ENCODE measurements at places on chromosomes 6 and 20.
A peak's percentile ranks its signal among the peaks of the same experiment; 100 is the strongest.

- DNase-seq, result no peak
Observed at GRCh38 chr6:18577491-18577890, 190.3 kb downstream of the RNF144B start.

- no peak for DNase-seq
Observed at GRCh38 chr6:146040360-146040759, 11.5 kb downstream of the GRM1 start.

GRCh38 chr20:48679599-48679998 is 148.2 kb downstream of the PREX1 start:
- DNase-seq, result no peak

GRCh38 chr6:79420054-79420453 is 117.2 kb downstream of the LCA5 start:
- no peak for DNase-seq

DNA sequence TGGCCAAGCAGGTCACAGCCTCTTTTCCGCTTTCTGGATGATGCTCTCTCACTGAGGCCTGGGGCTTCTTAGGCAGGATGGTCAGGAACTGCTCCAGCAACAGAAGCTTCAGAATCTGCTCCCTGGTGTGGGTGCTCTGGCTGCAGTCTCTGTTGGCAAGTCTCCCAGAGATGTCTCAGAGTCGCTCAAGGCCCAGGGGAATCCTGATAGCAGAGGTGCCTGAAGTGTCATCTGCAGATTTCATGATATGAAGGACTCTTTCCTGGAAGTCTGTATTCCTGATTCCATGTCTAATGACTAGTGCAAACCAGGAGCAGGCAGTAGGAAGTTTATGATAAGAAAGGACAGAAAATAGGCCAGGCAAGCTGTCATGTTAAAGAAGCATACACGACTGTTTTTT is 20.3 kb downstream of the ZSCAN31 start:
- DNase-seq, result no peak

DNA sequence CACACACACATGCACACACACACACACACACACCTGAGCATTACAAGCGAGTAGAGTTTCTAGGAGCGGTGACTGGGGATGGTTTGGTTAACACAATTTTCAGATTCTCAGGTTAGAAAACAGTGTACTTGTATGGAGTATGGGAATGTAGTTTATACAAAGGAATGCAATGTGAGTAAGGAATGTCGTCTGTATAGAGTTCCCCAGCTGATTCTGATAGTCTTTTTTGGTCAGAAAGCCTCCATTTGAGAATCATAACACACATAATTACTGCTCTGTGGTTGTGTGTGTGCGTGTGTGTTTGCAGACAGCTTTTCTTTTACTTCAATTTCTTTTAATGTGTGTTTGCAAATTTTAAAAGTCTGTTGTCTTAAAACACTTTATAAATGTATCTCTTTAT is 93.2 kb downstream of the MYO6 start:
- DNase-seq, result no peak

DNA sequence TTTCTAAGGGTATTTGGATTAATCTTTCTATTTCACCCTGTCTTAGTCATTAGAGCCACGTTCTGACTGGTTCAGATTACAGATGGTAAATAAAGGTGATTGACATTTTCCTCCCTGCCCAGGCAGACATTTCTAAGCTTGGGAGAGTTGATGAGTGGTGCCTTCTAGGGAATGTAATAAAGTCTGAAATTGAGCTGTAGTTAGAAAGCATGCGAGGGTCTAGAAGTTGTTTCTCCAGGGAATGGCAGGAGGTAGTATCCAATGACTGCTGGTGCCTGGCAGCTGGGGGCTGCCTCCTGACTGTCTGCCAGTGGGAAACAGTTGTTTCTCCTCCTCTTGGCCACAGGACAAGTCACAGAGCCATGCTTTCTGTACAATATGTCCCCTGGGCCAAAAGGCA is 14.6 kb downstream of the EDN3 start:
- no peak for DNase-seq

GRCh38 chr6:83958241-83958685 is 75.3 kb upstream of the MRAP2 start:
- no peak for DNase-seq

DNA sequence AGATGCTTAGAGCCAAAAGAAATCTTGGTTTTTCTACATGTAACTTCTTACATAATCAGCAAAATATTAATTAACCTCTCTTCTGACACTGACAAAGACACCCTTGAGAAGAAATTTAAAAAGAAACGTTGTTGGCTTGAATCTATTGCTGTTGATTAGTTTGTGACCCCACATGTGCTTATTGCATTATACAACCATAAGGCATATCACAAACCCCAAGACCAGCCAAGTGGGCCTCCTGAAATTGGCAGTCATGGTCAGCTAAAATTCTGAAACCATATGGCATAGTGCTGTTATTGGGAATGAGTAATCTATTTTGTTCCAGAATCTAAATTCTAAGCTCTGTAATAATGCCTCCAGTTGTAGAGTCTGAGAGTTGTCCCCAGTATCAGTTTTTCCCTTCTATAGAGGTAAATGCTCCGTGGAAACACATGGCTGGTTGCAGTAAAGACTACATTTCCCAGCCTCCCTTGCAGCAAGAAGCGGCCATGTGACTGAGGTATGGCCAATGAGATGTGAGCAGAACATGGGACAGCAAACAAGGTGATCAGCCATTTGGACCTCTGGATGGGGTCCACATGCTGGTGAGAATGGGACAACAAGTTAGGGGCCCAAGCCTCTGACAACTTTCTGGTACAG is 42.3 kb upstream of the PTPN1 start:
- DNase-seq, result no peak

DNA sequence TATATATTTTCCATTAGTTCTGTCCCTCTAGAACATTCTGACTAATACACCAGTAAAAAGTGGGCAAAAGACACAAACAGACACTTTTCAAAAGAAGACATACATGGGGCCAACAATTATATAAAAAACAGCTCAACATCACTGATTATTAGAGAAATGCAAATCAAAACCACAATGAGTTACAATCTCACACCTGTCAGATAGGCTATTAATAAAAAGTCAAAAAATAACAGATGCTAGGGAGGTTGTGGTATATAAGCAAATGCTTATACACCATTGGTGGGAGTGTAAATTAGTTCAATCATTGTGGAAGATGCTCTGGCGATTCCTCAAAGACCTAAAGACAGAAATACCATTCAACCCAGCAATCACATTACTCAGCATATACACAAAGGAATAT is 1707.8 kb downstream of the GRIK2 start:
- DNase-seq, result no peak

DNA sequence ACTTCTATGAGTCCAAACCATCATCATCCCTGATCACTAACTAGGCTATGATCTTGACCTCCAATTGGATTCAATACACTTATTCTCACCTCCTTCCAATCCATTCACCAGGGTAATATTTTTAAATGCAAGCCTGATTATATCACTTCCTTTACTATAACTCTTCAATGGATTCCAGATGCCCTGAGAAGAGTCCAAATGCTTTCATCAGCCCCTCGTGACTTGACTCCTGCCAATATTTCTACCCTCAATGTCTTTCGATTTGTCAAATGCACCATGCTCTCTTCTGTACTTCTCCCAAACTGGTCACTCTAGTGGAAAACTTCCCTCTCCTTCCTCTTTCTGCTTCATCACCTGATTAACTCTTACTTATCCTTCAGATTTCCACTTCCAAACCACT is 70.8 kb downstream of the CD164 start:
- no peak for DNase-seq

GRCh38 chr6:125834348-125834747 is 43.6 kb downstream of the NCOA7 start:
- DNase-seq, result no peak

DNA sequence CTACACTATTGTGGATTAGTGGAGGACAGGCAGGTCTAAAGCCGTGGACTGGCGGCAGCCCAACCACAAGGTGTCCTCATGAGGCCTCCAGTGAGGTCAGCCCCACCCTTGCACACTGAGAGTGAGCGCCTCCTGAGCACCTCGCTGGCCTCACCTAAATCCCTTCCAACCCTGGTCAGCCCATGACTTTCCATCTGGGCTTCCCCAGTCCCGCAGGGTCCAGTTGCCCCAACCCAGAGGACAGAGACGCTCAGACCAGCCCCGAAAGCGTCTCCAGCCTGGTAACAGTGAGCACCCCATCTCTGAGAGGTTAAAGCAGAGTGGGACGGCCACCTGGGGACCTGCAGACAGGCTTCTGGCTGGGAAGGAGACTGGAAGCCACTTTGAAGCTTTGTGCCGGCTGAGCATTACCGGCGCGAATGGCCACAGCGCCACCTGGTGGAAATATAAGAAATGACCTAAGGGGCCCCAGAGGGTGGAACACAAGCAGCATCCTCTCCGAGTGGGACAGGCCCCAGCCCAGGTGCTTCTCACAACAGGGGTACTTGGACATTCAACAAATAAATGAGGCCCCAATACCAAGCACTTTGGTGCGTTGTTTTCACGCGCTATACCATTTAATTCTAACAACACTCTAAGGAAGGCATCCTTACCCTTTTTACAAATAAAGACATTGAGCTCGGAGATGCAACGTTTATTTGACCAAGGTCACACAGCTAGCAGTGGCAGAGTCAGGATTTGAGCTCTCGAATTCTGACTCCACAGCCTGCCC is 65.7 kb upstream of the TOP1 start:
- DNase-seq, result peak; percentile 44

- no peak for DNase-seq
Observed at GRCh38 chr6:151149793-151150192, 90.0 kb upstream of the AKAP12 start.

- no peak for DNase-seq
Observed at GRCh38 chr6:72936766-72937559, 288.3 kb downstream of the KHDC1L start.

GRCh38 chr6:37550191-37550831 is 50.6 kb upstream of the CCDC167 start:
- no peak for DNase-seq

GRCh38 chr6:128370072-128370471 is 150.3 kb downstream of the PTPRK start:
- DNase-seq, result no peak

GRCh38 chr6:31609519-31610406 is 5.3 kb upstream of the AIF1 start:
- no peak for DNase-seq

DNA sequence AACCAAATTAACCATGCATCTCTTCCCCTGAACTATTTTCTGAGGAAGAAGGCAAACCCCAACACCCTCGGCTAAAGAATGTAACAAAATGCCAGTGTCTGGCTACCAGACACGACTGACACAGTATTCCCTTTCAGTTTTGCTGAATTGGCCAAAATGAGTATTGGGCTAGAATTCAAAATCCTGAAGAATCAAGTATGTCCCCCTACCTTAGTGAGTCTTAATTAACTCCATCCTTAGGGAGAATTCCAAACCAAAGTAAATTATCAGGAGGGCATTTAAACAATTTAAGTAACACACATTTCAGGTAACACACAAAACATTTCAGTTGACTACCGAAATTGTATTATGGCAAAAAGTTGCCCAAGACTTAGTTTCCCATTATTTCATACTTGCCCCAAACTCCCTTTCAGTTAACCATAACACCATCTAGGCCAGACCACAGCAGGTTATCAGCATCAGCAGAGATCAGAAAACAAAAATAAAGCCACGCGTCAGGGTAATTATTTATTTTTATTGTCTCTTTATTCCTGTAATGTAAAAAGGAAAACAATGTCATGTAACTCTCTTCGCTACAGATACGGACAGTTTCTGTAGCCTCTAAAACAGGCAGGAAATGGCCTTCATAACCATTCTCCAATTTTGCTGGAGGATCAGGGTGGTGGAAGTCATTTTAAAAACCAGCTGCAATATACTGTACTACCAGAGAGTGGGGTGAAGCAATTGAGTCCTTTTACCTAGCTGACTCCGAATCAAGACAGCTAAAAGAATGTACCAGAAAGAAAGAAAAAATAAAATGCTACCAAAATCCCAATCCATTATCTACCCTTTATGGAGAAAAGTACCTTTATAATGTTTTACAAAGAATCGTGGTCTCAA is 1.9 kb downstream of the SNX5 start:
- DNase-seq, result no peak

DNA sequence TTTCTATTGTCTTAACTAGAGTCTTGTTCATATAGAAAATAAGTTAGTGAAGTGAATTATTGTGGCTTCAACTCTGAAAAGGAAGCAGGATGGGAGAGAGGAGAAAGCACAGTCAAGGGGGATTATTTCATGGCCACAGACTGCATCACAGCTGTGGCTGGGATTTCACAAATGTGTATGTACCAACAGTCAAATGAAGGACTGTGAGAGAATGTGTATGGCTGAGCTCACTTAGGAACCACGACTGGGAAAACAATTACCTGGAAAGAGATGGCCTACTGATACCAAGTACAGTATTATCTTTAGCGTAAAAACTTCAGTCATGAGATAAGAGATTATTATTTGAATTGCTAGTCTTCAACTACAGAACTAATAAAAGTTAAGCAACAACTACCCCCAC is 54.9 kb downstream of the SESN1 start:
- no peak for DNase-seq

DNA sequence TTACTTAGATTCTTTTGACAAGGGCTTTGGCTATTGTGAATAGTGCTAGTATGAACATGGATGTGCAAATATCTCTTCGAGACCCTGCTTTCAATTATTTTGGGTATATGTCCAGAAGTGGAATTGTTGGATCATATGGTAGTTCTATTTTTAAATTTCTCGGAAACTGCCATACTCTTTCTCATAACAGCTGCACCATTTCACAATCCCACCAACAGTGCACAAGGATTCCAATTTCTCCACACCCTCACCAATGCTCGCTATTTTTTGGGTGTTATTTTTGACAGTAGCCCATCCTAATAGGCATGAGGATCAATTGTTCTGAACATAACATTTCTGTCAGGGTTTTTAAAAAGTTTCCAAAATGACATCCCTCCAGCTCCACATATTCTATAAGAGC is 69.2 kb upstream of the ESR1 start:
- DNase-seq, result no peak

DNA sequence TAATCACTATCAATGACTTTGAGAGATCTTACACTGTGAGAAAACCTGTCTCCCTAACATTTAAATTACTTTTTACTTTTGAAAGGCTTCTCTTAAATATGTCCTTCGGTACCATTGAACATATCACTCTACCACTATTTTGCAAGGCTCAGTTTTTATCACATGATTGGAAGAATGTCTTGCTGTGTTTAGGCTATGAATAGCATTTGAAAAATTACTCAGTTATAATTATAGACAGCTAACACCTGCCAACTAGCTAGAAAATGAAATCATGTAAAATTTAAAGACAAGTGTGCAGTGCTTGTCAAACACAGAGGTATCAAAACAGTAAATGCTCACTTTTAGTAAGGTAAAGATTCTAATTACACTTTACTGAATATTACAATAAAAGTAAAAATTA is 11.0 kb downstream of the SESN1 start:
- no peak for DNase-seq

- no peak for DNase-seq
Observed at GRCh38 chr6:31158863-31159855, 770 bp downstream of the TCF19 start.

GRCh38 chr6:1614448-1615150 is 4.9 kb downstream of the FOXC1 start:
- DNase-seq, result no peak

DNA sequence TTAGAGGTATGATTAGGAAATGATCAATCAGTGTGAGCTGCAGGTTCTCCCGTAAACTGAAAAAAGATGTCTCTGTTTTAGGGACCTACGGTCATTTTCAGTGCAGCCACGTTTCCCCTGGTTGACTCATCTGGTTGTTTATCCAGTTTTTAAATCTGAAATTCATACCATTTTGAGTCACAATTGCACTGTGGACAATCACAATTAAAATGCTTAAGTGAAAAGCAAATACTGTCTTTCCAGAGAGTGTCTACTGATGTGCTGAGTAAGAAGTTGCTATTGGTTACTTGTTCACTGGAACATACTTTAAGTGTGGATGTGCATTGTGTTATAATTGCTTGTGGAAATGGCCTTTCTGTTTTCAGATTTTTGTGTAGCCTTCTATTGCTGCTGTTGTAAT is 305.1 kb upstream of the SASH1 start:
- DNase-seq, result no peak

Measured in GOT3 (cell line).